ENCODE measurements at places on chromosomes 3 and 15.

DNA sequence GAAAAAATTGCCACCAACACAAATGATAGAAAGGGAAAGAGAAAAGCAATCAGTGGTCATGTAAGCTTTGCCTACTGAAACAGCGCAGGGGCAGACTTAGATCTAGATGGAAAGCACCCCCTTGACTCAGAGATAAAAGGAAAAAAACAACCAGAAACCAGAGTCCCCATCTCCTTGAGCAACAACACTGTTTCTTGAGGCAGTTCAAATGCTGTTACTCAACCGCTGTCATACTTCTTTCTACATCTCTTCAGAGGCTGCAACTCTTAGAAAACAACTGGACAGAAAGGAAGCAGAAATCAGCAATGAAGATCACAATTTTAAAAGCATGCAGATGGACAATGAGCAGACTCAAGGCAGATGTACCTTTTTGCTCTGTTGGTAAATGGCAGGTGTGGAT lies 36.5 kb downstream of the FSIP1 start:
- peak; percentile 56 for DNase-seq

DNA sequence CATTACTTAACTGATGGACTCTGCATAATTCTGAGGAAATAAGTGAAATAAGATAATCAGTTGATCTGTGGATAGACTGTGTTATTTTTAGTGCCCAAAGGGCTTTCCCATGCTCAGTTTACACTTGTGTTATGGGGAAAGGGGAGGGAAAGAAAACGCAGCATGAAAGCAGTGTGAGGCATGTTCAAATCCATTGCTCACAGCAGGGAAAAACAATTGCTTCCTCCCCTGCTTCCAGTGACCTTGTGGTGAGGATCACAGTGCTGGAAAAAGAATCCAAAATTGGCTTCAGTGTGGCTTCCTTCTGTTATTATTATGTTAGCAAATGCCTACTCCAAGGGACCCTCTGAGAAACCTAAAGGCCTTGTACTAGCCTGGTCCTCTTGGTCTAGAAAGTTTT lies 285.1 kb upstream of the CDIN1 start:
- DNase-seq, result no peak

GRCh38 chr15:92666780-92667179 lies 11.2 kb upstream of the FAM174B start:
- DNase-seq, result no peak

DNA sequence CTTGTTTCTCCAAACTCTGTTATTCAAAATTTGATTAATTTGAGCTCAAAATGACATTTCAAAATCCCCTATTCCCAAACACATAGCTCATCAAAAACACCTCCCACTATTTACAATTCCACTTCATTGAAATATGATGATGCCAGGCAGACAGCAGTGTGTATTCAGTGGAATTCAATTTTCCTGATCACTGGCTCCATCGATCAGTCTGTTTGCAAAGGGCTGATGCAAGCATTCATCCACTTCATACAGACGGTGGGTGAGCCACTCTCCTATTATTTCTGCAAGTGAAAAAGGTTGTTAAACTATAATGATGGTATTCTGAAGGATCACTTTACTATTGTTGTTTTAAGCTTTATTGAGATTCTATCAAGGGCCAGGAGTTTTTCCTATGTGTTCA lies 90.7 kb downstream of the RTP4 start:
- DNase-seq, result no peak

- no peak for DNase-seq
Observed at GRCh38 chr3:70620956-70621355, 308.5 kb upstream of the MDFIC2 start.

DNA sequence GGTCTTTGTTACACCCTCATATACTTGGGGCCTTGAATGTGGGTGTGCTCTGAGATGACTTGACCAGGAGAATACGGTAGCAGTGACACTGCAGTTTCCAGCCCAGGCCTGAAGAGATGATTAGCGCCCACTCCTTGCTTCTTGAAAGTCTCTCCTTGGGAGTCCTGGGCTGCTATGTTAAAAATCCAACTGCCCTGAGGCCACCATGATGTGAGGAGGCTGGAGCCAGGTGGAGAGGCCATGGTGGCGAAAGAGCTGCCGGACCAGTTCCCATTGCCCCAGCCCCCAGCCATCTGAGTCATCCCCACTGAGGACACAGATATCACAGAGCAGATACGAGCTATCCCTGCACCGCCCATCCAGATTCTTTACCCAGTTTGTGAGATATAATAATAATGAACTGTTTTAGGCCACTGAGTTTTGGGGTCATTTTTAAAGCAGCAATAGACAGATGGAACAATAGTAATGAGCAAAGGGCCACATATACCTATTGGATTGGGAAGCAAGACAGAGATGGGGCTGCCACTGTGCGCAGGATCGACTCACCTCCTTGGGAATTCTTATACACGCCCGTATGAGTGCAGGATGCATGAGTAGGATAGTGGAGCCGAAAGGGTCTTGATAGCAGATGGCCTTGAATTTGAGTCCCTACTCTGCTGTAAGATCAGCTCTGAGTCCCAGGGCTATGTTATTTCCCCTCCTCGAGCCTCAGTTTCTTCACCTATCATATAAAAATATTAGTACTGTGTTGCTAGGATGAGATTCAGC lies 12.1 kb upstream of the GATA2 start:
- peak; percentile 68 for DNase-seq

DNA sequence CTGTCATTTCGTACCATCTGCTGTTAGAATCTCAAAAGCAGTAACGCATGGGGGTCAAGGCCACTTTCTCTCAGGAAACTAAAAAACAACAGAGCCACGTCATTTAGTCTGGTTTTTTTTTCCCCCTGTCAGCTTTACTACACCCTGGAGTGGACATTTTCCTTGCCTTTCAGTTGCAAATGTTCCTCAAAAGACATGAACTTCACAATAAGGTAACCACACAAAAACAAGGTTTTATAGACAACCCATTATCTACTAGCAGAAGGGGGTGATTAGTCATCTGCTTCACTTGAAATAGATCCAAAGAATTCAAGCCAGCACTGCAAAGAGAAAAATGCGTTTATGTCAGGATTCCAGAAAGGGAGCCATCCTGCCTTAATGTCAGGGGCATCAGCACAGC lies 171.8 kb upstream of the CDIN1 start:
- no peak for DNase-seq

- no peak for DNase-seq
Observed at GRCh38 chr3:8793242-8793641, 23.8 kb upstream of the OXTR start.

GRCh38 chr3:51390246-51391074 lies 625 bp upstream of the RBM15B start:
- DNase-seq, result no peak

- no peak for DNase-seq
Observed at GRCh38 chr15:52709187-52709981, 30.2 kb upstream of the ATOSA start.

DNA sequence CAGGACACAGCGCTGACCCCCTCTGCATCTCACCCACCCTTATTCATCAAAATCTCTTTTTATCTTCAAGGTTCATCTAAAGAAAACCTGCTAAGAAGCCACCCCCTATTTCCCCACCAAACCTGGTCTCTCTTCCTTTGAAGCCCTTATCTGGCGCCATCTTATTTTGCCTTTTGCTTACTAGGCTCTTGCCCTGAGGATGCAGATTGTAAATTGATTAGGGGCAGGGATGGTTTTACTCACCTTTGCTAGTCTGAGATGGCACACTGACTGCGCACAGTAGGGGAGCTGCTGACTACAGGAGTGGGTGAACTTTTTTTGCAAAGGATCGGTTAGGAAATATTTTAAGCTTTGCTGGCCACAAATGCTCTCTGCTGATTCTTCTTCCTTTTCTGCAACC lies 78.9 kb upstream of the BHLHE40 start:
- no peak for DNase-seq

- no peak for DNase-seq
Observed at GRCh38 chr3:155404486-155404885, 111.0 kb upstream of the STRIT1 start.

DNA sequence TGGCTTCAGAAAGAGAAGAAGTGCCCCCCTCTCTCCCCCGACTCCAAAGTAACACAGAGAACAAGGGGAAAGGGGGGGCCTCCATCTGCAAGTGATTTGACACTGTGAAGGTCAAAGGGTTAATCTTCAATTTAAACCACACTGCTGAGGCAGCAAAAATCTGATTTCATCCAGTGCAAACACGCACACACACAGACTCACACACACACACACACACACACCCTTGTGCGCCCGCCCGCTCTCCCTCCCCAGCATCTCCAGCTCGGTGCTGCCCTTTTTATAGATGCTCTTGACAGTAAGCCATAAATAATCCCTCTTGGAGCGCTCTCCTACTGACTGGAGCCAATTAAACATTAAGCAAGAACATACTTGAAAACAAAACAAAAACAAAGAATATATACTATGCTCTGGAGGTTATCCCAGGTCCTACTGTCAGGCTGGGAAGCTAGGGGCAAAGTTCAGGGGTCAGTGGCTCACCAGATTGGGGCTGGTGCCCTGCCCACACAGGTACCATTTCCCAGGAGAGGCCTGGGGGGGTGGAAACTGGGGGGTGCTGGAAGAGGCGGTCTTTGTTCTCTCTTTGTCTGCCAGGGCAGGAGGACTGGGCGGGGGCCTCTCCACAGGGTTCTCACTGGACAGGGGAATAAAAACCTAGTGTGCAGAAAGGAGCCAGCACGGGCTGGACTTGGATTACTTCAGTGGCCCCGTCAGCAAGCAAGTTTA lies 16.3 kb downstream of the BMF start:
- DNase-seq, result no peak

DNA sequence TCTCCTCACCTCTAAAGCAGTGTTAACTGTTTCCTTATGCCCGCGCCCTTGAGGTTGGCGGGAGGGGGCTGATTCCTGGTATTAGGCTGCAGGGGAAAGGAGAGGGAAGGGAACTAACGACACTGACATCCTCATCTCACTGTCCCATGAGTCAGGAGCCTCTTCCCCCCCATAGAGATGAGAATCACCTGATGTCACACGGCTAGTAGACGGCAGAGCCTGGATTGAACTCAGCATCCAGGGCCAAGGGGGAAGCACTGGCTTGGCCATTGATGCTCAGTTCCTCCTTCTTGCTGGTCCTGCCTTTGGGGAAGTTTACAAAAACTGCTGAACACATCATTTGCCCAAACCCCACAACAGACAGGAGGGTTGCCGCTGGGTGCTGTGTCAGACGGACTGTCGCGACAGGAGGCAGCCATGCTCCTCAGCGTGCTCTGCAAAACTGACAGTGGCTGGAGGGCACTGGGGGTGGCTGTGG lies 38.5 kb downstream of the IDH2 start:
- DNase-seq, result peak; percentile 68

DNA sequence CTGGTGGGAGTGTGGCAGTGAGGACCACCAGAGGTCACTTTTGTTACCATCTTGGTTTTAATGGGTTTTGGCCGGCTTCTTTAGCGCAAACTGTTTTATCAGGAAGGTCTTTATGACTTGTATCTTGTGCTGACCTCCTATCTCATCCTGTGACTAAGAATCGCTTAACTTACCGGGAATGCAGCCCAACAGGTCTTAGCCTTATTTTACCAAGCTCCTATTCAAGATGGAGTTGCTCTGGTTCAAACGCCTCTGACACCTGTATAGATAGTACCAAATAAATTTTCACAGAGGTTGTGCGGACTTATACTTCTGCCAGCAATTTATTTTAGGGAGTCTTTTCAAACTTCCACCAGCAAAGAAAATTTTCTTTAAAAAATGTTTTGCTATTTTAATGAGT lies 13.6 kb upstream of the SLCO3A1 start:
- DNase-seq, result no peak

GRCh38 chr15:85499371-85499887 lies 119.0 kb downstream of the AKAP13 start:
- DNase-seq, result no peak

DNA sequence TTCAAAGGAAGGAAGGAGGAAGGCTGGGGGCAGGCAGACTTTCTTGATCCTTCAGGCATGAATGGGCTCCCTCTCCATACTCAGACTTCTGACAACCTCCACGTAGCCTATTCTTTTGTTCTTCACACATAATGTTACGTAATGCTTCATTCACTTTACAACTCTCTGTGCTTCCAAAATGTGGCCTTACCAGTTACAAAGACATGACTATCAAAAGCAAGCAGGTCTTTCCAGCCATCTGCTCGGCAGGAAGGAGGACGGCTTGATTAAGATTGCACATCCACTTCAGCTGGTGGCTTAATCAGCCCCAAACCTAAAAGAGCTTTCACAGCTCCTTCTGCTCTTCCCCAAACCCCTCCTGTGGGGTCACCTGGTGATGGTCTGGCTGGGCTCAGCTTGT lies 263.2 kb downstream of the XXYLT1 start:
- peak; percentile 82 for DNase-seq

GRCh38 chr3:53318522-53318921 lies 28.8 kb downstream of the DCP1A start:
- DNase-seq, result no peak

GRCh38 chr3:194957743-194958240 lies 272.1 kb downstream of the FAM43A start:
- no peak for DNase-seq

DNA sequence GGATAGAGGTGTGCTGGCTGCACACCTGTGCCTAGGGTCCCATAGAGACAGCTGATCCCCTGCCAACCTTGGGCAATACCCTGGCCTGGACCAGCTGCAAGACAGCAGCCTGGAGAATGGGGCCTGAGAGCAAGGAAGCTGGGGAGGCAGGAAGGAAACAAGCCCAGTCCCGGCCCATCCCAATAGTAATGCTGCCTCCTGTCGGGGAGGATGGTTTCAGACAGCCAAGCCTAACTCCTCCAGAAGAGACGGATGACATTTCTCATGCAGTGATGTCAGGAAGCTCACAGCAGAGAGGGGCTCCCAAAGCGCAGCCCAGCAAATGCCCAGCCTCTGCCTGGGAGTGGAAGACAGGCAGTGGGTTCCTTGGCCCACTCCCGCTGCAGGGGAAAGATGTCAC lies 408.8 kb downstream of the OCA2 start:
- DNase-seq, result no peak

- DNase-seq, result no peak
Observed at GRCh38 chr3:13844911-13845310, 35.0 kb downstream of the WNT7A start.

GRCh38 chr3:64441861-64442260 lies 216.6 kb upstream of the PRICKLE2 start:
- DNase-seq, result no peak

DNA sequence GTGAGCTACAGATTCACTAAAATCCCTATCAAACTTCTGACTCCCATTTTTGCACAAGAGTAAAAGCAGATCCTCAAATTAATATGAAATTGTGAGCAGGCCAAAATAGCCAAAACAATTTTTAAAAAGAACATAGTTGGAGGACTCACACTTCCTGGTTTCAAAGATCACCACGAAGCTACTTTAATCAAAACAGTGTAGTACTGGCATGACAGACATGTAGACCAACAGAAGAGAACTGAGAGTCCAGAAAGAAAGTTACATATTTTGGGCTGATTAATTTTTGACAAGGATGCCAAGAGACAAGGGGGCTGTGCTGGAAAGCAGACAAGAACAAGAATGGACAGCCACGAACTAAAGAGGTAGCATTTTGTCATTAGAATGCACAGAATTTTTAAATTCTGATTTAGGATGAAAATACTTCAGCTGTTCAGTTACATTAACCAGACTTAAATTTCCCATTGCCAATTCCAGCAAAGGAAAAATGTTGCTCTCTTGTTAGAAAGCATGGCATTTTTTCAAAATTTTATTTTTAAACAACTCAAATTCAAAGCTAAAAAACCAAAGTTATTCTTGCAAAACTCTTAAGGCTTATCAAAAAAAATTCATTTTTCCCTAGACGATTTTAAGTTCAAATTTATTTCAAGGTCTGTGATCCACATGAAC lies 14.0 kb downstream of the RYK start:
- DNase-seq, result no peak

GRCh38 chr3:160697637-160698380 lies 20.8 kb downstream of the ARL14 start:
- no peak for DNase-seq

- DNase-seq, result no peak
Observed at GRCh38 chr3:147393261-147393942, 12.9 kb downstream of the ZIC4 start.

- DNase-seq, result no peak
Observed at GRCh38 chr3:134078169-134078831, 48.6 kb upstream of the SLCO2A1 start.

Data from hematopoietic multipotent progenitor cell treated with erythropoietin and hydrocortisone succinate and interleukin-3 and kit ligand, for 4 days (in vitro differentiated cells).